Memory B cell (primary cell): ENCODE measurements at places on chromosomes 7 and 10.

GRCh38 chr7:47741984-47742383 lies 160.1 kb upstream of the TNS3 start:
- no peak for DNase-seq

GRCh38 chr10:99369126-99369525 lies 40.0 kb downstream of the CNNM1 start:
- no peak for DNase-seq

DNA sequence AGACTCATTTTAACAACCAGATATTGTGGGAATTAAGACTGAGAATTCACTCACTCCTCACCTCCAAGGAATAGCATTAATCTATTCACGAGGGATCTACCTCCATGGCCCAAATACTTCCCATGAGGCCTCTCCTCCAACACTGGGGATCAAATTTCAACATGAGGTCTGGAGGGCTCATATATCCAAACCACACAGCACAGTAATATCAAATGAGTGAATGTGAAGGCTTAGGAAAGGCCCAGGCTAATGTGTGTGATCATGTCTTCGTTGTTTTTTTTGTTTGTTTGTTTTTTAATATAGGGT lies 46.5 kb downstream of the HIBADH start:
- DNase-seq, result no peak

DNA sequence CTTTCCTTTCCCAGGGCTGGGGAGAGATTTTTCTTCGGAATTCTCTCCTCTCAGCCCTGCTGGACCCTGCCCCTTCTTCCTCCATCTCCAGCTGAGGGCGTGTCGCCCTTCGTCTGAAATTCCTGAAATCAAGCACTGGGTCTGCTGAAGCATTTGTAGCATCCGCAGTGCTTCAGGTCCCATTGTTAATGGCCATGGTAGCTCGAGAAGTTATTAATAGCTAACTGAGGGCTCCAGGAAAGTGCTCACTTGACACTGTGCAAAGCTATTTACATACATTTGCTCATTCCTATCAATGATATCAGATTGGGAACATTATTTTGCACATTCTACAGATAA lies 515 bp downstream of the FAM149B1 start:
- DNase-seq, result no peak

GRCh38 chr10:128921389-128922022 lies 545.5 kb upstream of the MGMT start:
- DNase-seq, result no peak

GRCh38 chr10:3467052-3467951 lies 294.7 kb upstream of the PITRM1 start:
- no peak for DNase-seq

DNA sequence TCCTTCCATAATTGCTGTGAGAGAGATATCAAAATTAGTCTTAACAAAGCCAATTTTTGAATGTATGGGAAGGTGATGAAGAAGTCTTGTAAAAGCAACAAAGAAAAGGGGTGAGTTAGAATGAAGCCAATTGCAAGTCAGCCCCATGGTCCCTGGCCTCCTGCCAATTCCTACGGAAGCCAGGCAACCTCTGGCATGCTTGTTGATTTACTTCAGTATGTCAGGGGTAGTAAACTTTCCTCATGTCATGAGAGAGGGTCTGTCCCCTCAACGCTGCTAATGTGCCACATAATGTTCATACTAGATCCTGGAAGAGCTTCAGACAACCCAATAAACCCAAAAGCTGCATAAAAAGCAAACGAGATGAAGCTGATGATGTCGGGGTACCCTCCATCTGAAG lies 159.1 kb upstream of the YAE1 start:
- DNase-seq, result no peak

GRCh38 chr10:57977262-57977661 lies 290.4 kb downstream of the IPMK start:
- no peak for DNase-seq

DNA sequence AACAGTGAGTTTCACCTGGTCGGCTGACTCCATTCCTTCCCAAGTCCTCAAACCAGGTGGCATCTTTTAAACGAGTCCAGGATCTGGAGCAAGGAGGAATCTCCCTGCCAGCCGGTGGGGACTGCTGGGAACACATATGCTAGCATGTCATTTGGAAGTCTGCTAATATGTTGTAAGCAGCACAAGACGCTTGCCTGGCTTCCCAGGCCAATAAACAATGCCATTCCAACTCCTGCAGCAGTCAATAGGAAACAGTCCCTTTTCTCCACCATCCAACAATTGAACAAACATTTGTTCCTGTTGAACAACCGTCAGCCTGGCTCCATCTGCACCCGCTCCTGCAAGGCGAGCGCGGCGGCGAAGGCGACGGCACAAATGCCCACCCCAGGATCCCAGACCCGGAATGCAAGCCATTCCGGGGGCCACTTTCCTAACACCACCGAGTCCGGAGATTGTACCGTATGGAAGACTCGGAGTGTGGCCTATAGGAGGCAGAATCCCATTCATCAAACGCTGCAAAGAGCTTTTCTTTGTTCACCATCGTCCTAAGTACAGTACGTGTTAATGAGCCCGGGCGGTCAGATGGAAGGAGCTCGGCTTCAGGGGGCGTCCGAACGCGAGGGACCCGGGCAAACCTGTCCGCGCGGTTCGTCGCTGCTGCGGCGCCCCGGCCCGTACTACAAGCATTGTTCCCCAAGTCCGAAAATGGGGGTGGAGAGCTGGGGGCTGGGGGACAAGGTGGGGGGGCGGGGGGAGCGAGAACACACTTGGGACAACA lies 1.6 kb downstream of the FAM53B start:
- no peak for DNase-seq

DNA sequence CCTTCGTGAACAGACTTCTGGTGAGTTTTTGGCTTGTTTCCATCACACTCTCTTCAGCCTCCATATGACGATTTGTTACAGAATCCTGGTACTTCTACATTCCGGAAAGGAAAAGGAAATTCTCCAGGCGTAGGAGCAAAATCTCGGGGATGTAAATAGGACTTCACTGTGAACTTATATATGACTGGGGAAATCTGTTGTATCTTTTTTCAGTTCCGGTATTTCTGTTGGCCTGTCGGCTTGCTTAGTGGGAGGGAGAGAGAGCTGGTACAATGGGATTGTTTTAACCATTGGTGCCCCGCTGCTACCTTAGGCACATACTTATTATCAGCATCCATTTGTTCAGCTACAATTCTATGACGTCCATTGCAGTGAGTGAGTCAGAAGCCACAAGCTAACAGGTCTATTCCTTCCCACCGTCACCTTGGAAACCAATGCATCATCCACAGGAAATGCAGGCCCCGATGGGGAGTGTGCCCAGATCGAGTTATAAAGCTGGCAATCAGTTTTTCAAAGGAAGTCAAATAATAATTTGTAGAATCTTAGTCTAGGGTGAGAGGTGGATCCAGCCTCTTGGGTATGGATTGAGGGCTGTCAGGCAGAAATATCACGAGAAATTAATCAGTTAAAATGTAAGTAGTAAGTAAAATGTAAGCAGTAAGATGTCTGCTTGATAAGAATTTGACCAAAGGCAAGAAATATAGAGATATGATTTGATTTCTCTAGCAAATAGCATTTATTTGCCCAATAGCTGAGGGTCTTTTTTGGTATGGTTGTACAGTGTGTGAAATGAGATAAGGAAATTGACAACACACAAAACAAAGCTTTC lies 92.0 kb upstream of the MKLN1 start:
- DNase-seq, result no peak
